Naive thymus-derived CD8-positive, alpha-beta T cell (primary cell): ENCODE measurements at places on chromosomes 4 and X.

DNA sequence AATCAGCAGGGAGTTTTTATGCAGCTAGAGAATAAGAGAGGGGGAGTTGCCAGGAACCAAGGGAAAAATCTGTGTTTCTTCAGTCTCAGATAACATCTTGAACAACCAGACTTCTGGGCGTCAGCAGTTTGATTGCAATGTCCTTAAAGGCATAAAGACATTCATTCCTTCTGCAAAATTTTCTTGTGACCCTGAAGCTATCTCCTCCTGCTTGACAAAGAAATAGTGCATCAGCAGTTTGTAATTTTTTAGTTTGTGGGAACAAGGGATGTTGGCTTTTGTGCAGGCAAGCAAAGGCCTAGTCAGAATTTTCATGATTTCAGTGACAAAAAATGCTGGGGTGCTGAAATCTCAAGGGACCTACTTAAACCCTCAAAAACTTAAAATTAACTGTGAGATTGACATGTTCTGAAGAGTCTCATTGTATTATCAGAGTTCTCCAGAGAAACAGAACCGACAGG lies 125.8 kb upstream of the UNC5C start:
- DNase-seq = no peak

- no peak for DNase-seq
Measured at GRCh38 chr4:179110356-179110755, 1668.1 kb upstream of the AGA start.

DNA sequence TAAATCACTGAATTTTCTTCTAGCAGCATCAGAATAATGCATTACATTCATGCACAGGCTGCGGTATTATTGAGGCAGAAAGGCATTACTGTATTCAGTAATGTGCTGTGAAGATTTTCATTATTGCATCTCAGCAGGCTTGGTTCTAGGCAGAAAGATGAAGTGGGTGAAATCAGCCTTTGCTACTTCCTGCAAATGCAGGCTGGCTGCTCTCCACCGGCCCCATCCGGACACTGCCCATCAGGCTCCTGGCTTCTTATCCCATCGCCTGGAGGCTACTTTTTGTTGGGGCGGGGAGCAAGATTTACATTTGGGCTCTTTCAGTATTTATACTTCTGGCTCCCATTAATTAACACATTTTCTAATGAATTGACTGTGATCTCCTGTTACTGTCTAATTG lies 117.8 kb downstream of the FRAS1 start:
- no peak for DNase-seq

GRCh38 chr4:29043411-29043810 lies 1676.8 kb upstream of the PCDH7 start:
- DNase-seq = no peak

- no peak for DNase-seq
Measured at GRCh38 chr4:7206911-7207567, 14.7 kb downstream of the SORCS2 start.

GRCh38 chrX:123184219-123184865 lies at the start of gene GRIA3:
Gene GRIA3, plus strand, starts transcription at chrX:123184278. Its CDS starts 258 bp downstream, at chrX:123184536.
- no peak for DNase-seq

- no peak for DNase-seq
Measured at GRCh38 chr4:111630705-111631104, 514.5 kb upstream of the FAM241A start.

GRCh38 chr4:28835501-28835900 lies 1884.7 kb upstream of the PCDH7 start:
- no peak for DNase-seq

DNA sequence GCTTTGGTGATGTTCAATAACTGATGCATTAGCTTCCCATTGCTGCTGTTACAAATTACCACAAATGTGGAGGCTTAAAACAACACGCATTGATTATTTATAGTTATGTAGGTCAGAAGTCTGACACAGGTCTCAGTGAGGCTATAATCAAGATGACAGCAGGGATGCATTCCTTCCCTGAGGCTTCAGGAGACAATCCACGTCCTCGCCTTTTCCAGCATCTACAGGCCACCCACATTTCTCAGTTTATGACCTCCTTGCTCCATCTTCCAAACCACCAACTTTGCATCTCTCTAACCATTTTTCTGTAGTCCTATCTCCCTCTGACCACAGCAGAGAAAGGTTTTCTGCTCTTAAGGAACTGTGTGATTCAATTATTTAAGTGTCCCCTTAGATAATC lies 92.5 kb downstream of the GASK1B start:
- no peak for DNase-seq

- DNase-seq = no peak
Measured at GRCh38 chrX:72142094-72142793, 10.5 kb upstream of the RTL5 start.

- peak; percentile 46 for DNase-seq
Measured at GRCh38 chrX:79270401-79270800, 96.7 kb downstream of the ITM2A start.

GRCh38 chrX:13029887-13030771 lies 14.3 kb downstream of the FAM9C start:
- peak; percentile 16 for DNase-seq

GRCh38 chrX:138020941-138021340 lies 455.0 kb downstream of the ZIC3 start:
- no peak for DNase-seq

DNA sequence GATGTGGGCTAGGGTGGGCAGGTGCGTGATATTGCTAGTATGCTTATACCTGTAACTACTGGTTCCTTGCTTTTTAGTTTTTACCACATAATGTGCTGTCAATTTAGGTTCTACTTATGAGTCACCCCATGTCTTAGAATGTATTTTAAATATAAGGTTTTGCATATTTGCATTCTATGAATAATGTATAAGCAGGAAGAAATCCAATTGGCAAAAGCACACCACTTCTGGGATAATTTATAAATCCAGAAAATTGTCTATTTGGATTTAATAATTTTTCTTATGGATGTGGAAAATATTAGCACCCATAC lies 421.6 kb downstream of the PCDH7 start:
- DNase-seq = no peak

- DNase-seq = no peak
Measured at GRCh38 chrX:38798956-38799355, 2.3 kb upstream of the MID1IP1 start.

DNA sequence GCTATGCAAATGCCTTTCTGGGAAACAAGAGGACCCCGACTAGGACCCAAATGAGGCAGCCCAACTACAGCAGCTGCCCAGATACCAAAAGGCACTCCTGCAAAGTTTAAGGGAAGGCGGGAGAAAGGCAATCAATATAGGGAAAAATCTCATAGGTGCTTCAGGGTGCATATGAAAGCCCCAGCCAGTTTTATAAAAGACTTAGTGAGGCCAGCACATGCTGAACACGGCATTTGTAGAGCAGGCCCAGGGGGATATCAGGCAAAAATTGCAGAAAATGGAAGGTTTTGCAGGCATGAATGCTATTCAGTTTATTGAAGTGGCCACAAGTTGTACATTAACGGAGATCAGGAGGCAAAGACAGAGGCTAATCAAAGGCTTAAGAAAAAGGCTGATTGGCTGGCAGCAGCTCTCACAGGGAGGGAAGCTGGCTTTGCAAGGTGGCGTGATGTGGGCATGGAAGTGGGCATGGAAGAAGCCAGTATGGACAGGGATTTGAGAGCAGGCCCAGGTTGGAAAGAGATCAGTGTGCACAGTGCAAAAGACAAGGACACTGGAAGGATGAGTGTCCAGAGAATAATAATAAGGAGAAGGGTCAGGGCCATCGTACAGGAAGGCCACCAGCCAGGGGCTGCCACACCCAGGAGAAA lies 37.7 kb upstream of the UGT2B7 start:
- no peak for DNase-seq

DNA sequence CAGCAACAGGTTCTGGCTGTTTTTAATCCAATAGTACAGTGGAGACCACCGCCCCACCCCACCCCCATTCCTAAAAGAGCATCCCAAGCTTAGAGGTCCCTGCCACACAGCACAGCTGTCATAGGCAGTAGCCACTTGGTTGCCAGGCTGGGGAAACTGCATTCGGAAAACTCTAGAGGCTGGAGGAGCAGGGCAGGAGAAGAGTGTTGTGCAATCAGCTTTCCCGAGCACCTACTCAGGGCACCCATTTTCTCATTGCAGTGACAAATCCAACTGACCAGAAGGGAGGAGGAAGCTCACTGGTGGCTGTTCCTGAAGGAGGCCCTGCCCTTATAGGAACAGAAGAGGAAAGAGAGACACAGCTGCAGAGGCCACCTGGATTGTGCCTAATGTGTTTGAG lies 1.1 kb downstream of the CXCL1 start:
- no peak for DNase-seq

GRCh38 chrX:13256603-13257002 lies 63.2 kb downstream of the ATXN3L start:
- no peak for DNase-seq

DNA sequence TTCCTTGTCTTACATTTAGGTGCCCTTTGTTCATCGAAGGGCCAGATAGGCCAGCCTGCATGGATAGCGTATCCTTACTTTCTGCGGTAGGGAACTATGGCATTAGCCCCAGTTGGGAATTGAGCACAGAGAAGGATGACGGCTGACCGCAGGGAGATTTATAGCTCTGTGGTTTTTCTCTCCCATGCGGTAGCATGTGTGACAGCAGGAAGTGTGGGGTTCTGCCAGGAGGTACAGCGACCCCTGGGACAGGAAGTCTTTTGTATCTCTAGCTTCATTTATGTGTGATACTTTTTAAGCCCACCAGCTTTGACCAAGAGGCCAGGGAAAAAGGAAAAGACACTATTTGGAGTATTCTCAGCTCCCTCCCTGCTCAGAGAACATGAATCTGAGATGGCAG lies 33.1 kb downstream of the GAB3 start:
- peak; percentile 29 for DNase-seq

DNA sequence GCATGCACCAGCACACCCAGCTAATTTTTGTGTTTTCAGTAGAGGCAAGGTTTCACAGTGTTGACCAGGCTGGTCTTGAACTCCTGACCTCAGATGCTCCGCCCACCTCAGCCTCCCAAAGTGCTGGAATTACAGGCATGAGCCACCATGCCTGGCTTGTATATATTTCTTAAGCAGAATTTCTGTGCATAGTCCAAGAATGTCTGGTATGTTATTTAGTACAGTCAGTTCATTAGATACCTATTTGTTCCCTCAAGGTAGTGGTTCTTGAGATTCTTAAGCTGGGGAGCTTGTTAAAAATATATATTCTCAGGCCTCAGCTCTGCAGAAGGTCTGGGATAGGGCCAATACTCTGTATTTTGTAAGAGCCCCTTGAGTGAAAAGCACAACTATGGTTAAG lies 4.6 kb upstream of the SERTM2 start:
- DNase-seq = no peak

- no peak for DNase-seq
Measured at GRCh38 chr4:56863441-56864139, 42.1 kb upstream of the SPINK2 start.

GRCh38 chr4:114512595-114513295 lies 85.9 kb upstream of the UGT8 start:
- DNase-seq = no peak

DNA sequence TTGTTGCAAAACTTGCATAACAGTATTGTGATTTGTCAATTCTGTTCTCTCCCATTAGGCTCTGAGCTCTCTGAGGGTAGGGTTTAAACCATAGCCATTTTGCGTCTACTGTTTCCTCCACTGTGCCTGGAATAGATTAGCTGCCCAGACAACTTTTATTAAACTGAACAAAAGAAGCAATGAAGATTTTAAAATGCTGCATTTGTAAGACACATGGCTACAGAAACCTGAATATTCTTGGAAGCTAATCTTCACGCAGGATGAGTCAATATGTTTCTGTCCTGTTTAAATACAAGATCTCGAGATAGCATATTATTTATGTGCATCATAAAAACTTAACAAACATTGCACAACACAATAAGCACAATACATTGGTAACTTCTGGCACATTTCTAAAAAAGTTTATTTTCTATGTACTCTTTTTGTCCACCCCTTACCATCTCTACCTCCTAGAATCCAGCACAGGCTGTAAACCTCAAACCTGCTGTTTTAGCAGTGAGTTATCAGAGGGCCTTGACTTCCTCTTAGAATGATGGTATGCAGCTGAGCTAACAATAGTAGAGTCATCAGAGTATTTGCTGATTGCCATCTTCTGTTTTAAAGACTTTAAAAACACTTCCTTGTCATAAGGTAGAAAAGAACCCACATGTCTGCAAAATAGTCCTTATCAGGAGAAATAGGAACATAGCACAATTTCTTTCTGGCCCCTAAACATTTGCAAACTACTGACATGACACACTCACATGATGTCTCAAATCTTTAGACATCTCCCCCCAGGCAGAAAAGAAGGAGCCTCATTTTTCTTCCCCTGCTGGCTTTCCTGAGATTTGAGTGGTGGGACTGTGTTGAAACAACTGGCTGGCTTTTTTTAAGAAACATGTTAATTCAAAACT lies 10.6 kb upstream of the CCNG2 start:
- DNase-seq = no peak

DNA sequence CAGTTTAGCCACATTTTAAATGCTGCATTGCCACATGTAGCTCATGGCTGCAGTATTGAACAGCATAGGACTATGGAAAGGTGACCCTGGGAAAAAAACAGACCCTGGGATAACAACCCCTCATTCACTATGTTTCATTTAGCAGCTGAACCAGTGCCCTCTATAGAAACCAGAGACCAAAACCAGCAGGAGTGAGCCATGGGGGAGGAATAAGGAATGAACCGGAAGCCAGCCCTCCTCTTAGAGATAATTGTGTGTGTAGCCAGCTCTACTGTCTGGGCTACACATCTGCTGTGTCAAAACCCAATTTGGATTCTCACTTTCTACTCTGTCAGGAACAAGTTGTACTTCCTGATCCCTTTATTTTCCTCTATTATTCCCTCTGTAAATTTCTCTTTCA lies 158.5 kb upstream of the S100G start:
- no peak for DNase-seq

DNA sequence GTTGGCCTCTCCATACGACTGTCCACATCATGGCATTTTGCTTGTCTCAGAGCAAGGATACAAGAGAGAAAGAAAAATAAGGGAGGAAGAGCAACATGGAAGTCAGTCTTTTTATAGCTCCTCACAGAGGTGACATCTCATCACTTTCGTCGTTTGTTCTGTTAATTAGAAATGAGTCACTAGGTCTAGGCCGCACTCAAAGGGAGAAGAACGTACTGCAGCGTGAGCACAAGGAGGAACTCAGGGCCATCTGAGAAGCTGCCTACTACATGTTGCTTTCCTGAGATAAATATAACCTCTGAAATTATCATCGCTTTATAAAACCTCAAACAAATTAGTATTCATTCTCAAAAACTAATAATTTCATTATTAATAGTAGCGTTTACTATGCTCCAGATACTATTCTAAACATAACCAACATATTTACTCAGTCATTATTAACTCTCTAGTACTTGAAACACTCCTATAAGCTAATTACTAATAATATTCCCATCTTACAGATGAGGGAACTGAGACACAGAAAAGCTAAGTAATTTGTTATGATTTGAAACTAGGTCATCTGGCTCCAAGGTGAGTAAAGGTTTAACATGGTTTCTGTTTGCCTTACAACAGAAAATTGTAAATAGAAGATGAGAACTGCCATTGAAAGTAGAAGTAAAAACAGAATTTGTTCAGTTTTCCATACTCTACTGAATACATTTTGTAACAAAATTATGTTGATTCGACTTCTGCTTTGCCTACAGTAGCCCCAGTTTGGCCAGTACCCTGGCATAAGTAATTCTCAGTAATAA lies 213.2 kb upstream of the UGT8 start:
- DNase-seq = no peak
